ENCODE measurements at places on chromosomes 5 and 9.
A peak's percentile ranks its signal among the peaks of the same experiment; 100 is the strongest.

GRCh38 chr5:123154886-123155445 is 65.9 kb downstream of the PRDM6 start:
- no peak for DNase-seq

DNA sequence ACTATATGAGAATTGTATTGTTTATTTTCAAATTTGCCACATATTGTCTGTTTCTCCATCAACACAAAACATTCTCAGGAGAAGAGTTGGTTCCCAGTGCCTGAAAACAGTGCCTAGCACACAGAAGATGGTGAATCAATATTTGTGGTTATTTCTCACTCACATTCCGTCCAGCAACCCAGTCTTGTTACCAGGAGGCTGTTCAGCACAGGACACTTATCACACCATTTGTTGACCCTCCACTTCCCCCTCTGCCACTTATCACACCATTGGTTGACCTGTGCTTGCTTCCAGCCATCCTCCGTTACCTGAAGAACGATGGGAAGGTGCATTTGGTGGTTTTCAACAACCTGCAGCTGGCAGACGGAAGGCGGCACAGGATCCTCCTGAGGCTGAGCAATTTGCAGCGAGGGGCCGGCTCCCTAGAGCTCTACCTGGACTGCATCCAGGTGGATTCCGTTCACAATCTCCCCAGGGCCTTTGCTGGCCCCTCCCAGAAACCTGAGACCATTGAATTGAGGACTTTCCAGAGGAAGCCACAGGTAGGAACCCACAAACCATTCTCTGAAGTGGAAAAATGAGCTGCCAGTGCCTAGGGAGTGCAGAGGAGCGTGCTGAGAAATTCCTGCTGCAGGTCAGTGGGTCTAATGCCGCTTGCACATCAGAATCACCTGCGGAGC is 20.5 kb downstream of the THBS4 start:
- DNase-seq, result no peak

GRCh38 chr5:960551-960950 is 48.1 kb upstream of the NKD2 start:
- DNase-seq, result no peak

- no peak for DNase-seq
Measured at GRCh38 chr5:21701317-21701716, 1151.8 kb downstream of the CDH12 start.

GRCh38 chr5:5573798-5574380 is 151.4 kb downstream of the ICE1 start:
- DNase-seq, result no peak

DNA sequence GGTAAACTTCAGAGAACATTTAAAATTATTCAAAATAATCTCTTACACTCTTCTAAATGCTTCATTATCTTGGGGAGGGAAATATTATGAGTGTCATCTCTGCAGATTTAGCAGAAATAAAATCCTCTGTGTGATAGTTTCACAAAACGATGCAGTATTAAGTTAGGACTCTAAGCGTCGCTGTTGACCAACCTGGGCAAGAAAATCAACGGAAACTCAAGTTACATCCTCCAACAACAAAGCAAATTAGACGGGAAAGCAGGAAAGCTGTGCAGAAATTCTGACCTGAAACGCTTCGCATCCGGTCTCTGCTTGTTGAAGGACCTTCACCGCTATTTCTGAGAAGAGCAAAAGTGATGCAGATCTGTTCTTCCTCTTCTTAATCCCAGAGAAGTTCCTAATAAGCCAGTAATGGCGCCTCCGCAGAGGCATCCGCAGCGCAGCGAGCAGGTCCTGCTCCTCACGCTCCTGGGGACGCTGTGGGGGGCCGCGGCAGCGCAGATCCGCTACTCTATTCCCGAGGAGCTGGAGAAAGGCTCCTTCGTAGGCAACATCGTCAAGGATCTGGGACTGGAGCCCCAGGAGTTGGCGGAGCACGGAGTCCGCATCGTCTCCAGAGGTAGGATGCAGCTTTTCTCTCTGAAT is at the start of gene PCDHGA6:
PCDHGA6 (plus strand) TSS at position 219 of the 645 bp plus-strand sequence; CDS start at position 412, 193 bp downstream.
- DNase-seq, result no peak

GRCh38 chr9:137017791-137018497 is 10.1 kb downstream of the ABCA2 start:
- no peak for DNase-seq

DNA sequence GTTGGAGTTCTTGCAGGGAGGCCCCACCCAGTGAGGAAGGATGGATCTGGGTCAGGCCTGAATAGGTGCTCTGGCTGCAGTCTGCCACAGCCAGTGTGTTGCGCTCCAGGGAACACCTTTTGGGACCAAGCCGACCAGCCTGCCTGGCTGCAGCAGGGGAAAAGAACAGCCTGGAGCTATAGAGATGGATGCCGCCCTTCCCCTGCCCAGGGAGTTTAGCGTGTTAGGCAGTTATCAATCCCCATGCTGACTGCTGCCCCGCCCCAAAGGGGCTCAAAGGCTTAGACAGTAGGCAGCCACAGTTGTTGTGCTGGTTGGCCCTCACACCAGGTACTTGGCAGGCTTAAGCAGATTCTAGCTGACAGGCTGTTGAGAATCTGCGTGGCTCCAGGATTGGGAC is 153.4 kb upstream of the ADAMTS19 start:
- no peak for DNase-seq

GRCh38 chr9:82209797-82210470 is 221.4 kb downstream of the SPATA31D1 start:
- DNase-seq, result no peak

DNA sequence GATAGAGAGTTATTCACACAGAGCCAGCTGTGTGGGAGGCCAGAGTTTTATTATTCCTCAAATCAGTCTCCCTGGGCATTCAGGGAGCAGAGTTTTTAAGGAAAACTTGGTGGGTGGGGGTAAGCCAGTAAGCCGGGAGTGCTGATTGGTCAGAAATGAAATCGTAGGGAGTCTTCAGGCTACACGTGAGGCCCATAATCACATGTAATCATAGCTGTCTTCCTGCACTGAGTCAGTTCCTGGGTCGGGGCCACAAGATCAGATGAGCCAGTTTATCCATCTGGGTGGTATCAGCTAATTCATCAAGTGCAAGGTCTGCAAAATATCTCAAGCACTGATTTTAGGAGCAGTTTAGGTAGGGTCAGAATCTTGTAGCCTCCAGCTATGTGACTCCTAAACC is 10.8 kb upstream of the TTC39B start:
- DNase-seq, result no peak

- no peak for DNase-seq
Measured at GRCh38 chr5:142013734-142014521, 1.1 kb upstream of the GNPDA1 start.

- DNase-seq, result no peak
Measured at GRCh38 chr5:178194026-178194425, 6.9 kb upstream of the GMCL2 start.

- no peak for DNase-seq
Measured at GRCh38 chr5:89255845-89256463, 373.0 kb upstream of the MEF2C start.

GRCh38 chr9:36797471-36798220 is 225.0 kb downstream of the MELK start:
- DNase-seq, result no peak

DNA sequence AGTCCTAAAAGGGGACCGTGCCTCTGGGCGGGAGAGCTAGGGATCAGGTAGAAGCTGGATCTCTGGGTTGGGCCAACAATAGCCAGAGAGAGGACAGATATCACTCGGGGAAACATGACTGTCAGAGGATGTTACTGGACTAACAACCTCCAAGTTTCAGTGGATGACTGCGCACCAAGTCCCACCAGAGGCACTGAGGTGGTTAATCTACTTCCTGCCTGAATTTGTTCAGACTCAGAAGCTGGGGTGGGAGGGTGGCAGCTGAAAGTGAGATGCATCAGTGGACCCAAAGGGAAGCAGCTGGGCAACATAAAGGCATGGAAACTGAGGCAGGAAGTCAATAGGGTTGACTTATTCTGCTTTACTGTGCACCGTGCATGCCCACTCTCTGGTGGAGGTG is 130.1 kb upstream of the SLC44A1 start:
- no peak for DNase-seq

GRCh38 chr9:13614060-13614459 is 334.6 kb upstream of the MPDZ start:
- no peak for DNase-seq

GRCh38 chr9:84845956-84846900 is 176.7 kb downstream of the NTRK2 start:
- no peak for DNase-seq

GRCh38 chr9:132901858-132902831 is 23.4 kb downstream of the SPACA9 start:
- peak; percentile 41 for DNase-seq

GRCh38 chr9:70422371-70423043 is 8.1 kb upstream of the KLF9 start:
- DNase-seq, result no peak

DNA sequence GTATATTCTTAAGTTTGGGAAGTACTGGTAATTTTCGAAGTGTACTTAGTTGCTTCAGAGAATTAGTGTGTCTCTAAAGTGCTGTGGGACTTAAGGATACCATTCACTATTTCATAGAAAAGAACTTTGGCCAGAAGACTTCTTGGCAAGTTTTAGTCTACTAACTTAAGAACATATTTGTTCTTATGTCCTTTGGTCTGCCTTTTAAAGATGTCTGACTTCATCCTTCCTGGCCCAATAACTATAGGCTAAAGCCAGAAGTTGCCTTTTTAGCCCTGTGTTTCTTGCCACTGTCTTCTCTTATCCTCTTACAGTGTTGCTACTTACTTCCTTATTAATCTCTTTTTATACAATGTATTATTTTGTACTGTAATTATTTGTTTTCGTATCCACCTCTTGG is 6.3 kb downstream of the RBM27 start:
- DNase-seq, result no peak
